Stimulated activated CD8-positive, alpha-beta memory T cell treated with anti-CD3 and anti-CD28 coated beads, Interleukin-7, amount 100 ng/mL, for 24 hours (primary cell): ENCODE measurements at places on chromosomes 4 and X.

- no peak for DNase-seq
Observed at GRCh38 chr4:158962393-158962792, 140.5 kb upstream of the RAPGEF2 start.

DNA sequence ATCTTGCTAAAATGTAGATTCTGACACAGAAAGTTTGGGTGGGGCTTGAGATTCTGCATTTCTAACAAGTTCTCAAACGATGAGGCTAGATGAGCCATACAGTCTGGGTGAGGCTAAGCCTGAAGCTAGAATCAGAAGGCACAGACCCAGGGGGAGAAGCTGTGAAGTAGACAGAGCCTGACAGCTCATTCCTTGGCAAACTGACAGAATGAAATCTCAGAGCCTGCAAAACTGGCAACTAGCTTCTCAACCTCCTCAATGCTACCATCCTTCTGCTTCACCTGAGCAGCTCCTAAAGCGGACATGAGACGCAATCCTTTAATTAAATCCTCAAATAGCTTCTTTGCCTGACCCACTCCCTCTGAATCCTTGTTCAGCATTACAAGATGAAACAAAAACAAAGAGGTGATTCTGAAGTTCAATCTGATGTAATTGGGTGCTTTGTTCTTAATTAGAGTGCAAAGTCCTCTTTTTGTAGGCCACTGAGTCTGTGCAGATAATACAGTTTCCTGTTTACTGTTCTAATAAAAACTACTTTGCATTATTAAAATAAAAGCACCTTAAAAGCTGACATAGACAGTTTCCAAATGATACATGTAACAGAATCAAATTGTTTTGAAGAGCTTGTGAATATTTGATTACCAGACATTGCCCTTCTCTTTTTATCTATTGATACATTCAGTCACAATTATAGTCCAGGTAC is 71.0 kb upstream of the BMP2K start:
- no peak for DNase-seq

DNA sequence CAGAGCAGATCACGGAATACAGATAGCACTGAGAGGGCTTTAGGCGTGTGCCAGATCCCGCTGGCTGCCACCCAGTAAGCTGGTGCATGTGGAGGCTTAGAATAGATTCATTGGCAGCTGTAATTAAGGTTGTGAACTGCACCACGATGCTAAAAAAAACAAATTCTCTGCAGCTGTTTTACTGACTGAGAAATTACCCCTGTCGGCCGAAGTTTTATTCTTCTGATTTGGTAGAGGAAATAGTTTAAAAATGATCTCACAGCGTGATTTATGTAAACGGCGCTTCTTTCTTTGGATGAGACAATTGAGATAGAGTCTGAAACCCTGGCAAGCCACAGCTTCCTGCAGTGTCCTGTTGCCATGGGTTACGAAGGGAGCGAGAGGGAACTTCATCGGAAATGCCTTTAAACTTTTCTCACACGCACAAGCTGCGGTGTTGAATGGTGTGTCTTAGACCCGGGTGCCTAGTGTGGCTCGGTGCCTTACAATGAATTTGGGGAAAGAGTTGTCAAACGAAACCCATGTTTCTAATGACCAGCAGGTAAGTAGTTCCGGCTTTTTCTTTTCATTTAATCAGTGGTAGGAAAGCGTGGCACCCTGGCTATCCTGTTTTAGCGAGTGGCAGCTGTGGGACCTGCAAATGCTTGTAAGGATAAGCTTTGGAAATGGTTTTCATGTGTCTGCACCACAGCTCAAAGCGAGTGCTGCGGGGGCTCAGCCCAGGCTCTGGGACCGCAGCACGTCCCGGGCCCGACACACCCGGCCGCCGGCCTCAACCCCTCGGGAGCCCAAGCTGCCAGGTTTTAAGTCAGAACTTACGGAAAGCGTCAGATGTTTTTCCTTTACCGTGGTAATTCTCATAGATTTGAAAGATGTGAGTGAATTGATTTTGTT is 71.7 kb upstream of the HGFAC start:
- no peak for DNase-seq

GRCh38 chrX:24934279-24934678 is 81.5 kb downstream of the ARX start:
- no peak for DNase-seq

- DNase-seq, result no peak
Observed at GRCh38 chr4:47222276-47222675, 190.9 kb downstream of the GABRB1 start.

DNA sequence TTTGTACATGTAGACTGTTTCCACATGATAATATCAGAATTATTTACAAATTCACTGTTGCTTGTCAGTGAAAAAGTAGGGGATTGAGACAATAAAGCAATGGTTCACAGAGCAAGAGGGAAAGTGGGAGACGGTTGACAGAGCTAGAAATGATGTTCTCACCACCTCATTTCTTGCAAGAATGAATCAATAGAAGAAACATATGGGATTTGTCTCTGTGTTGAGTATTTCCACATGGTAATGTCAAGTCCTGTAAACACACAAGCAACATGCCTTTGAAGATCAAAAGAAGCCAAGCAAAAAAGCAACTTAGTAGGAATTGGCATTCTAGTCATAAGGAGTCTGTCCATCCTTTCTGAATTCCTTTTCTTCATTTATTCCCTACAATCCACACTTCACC is 1806.6 kb upstream of the AGA start:
- no peak for DNase-seq

- no peak for DNase-seq
Observed at GRCh38 chr4:105147553-105148161, 981 bp downstream of the TET2 start.

- no peak for DNase-seq
Observed at GRCh38 chr4:140343303-140343702, 30.1 kb upstream of the SCOC start.

- DNase-seq, result no peak
Observed at GRCh38 chrX:34749896-34750295, 92.8 kb upstream of the TMEM47 start.

DNA sequence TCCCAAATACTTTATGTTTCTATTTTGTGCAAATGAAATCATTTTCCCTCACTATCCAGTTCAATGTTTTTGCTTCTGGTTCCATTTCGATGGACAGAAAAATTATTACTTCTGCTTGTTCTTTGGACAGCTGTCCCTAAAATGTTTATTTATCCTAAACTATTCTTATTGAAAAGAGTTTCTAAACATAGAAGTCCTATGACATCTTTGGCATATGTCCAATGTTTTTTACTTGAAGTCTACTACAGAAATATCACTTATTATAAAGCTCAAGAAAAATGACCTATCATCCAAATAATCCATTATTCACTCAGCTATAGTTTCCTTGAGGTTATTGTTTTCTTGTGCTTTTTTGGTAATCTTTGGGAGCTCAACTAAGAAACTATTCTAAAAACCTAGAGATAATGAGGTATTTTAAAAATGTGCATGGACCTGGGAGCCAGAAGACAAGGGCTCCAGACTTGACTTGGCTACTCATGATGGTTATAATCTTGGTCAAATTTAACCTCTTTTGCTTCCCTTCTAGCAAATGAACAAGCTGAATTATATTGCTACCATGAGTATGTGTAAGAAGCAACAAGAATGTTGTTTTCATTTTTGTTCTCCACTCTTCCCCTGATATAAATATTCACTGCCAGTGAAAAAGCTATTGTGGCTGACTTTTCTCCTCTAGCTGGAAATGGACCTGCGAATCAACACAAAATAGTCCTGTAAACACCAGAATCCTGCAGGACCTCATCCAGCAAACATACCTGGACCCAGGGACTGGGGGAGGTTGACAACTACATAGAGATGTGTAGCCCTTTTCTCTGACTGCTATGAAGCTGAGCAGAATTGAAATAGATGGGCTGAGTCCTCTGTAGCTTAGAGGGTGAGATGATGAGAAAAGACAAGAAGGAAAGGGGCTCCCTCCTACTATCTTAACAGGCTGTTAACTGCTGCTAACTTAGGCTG is 137.4 kb downstream of the FRYL start:
- no peak for DNase-seq

- DNase-seq, result no peak
Observed at GRCh38 chr4:133161570-133162295, 12.6 kb downstream of the PCDH10 start.

DNA sequence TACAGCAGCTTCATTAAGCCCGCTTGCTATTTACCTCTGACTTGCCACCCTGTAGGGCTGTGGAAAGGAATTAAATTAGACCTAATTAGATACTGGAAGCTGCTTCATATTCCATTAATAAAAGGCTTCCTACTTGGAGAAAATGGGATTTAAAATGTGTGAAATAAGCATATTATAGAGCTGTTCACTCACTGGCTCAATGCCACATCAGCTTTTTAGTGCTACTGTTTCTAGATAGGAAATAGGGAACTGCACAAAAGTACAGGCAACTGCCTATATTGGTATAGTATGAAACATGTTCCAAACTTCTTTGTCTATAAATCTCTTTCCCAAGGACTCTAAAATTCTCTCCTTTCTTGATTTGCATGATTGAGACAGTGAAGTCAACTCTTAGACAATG is 407.9 kb upstream of the AADAT start:
- DNase-seq, result no peak

DNA sequence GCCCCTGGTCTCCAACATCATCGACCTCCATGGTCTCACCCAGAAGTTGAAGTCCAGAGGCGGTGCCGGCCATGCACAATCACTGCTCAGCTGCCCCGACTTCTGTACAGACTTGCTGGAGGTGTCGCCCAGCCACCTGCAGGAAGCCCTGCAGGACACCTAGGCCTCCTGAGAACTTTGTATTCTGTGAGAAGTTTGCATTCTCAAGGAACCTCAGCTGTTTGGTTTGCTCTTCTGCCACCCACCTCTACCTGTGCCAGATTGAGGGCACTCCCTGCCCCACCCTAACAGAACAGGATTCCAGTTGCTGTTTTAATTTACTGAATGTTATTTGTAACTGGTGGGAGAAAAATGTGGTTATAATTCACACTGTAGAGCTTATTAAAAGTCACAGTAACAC is 46.8 kb downstream of the TRIM61 start:
- no peak for DNase-seq

DNA sequence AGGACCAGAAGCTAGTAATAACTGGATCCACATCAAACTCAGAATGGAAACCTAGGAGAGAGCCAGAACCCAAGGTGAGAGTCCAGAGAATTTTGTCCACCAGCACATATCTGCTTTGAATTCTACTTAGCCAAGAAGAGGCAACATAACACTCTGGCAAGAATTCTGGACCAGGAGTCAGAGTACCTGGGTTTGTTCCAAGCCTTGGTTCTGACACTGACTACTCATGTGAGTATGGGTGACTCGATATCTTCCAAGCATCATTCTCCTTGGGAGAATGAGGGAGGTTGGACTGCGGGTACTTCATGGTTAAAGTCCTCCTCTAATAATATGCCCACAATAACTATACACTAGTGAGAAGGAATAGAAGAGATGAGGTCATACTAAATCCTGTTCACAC is 144.0 kb upstream of the JADE1 start:
- DNase-seq, result no peak

DNA sequence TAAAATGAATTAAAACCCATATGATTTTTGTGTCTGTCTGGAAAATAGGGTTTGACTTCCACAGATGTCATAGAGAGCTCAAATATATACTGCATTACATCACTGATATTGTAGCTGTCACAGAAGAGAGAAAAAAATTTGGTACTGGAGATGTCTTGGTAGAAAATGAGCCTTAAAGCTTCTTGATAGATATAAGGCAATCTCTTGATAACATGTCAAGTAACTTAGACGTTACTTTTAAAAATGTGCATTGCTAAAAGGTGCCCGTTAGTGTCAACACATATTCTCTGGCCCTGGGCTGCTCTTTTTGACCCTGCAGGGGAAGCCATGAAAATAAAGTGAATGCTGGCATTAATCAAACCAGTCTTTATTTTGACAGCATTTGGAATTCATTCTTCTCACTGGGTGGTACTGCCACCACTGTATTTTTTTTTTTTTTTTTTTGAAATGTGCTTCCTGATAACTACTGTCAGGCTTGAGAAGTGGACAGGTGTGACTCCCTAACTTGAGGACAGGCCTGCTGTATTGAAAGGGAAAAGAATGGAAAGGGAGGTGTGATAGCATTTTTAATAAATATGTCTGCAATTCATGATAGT is 53.0 kb upstream of the RAPGEF2 start:
- no peak for DNase-seq

DNA sequence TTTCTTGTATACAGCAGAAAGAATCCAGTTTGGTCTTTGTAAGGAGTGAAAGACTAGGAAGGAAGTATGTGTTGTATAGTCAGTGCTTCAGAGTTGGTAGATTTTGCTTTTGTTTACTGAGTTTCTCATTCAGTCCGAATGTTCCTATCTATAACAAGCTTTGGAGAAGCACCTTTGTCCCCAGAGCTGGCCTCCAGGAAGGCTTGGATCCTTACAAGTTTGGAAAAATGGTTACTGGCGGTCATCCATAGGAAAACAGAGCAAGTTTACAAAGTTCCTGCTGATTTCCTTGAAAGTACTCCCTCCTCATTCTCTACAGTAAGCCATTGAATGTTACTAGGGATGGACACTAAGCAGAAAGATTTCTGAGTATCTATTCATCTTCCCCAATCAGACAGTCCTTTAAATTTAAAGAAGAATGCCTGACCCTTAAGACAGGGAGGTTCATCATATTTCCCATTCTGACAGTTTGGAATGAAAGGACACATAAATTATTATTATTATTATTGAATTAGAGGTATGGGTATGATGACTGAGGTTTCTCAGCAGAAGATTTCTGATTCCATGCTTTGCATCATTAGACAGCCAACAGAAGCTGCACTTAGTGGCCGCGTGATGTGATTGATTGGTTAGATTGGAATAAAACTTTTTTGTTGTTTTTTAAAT is 35.8 kb downstream of the FAT4 start:
- no peak for DNase-seq

- DNase-seq, result no peak
Observed at GRCh38 chr4:24252121-24252520, 332.2 kb downstream of the DHX15 start.

GRCh38 chr4:86657910-86658309 is 63.8 kb downstream of the PTPN13 start:
- no peak for DNase-seq

DNA sequence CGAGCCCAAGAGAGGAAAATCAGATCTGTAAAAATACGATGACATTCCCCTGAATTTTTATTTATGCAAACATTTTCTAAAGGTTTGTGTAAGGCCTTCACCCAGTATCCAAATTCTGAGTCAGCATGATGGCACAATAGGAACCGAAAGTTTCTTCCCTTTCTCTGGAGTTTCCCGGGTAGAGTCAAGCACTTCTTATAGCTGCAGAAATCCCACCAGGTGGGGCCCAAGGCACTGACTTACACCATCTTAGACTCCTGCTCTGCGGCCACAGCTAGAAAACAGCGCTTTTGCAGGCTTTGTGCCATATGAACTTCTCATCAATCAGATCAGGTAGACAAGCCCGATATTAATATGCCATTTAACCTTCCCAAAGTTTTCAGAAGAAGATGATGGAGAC is 13.4 kb downstream of the LEF1 start:
- DNase-seq, result no peak

- no peak for DNase-seq
Observed at GRCh38 chrX:55648434-55648833, 25.2 kb downstream of the FOXR2 start.

GRCh38 chrX:108022491-108023089 is 22.3 kb upstream of the VSIG1 start:
- DNase-seq, result no peak

- no peak for DNase-seq
Observed at GRCh38 chr4:147345662-147346061, 135.2 kb upstream of the EDNRA start.
